GDM1 (cell line): ENCODE measurements at places on chromosomes 11 and 22.

GRCh38 chr22:27881421-27881820 is 37.6 kb downstream of the PITPNB start:
- no peak for DNase-seq

DNA sequence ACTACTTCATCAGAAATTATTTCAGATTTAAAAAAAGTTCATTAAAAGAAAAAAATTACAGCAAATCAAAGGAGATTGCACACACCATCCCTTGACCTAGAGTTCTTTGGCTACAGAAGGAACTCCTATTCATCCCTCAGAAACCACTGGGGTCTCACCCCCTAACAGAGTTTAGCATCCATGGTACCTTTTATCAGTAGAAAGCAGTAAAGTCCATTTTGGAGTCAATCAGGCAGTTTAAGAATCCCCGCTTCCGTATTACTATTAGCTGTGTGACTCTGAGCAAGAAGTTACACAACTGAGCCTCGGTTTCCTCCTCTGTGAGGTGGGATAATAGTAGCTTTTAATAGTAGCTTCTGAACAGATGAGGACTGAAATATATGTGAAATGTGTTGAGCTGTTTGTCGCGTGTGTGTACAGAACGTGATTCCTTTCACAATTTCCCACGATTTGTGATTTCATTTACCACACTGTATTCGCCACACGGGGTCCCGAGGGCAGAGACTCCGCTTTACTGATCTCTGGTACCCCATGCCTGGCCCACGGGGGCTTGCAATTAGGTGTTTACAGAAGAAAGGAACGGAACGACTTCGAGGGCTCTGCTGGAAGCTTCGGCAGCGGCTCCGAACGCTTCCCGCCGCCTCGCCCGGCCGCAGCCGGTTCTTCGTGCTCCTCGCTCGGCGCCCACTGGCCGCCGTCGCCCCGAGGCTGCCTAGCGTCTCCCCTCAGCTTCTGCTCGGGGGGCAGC is 72.5 kb upstream of the ZBED5 start:
- DNase-seq, result no peak

DNA sequence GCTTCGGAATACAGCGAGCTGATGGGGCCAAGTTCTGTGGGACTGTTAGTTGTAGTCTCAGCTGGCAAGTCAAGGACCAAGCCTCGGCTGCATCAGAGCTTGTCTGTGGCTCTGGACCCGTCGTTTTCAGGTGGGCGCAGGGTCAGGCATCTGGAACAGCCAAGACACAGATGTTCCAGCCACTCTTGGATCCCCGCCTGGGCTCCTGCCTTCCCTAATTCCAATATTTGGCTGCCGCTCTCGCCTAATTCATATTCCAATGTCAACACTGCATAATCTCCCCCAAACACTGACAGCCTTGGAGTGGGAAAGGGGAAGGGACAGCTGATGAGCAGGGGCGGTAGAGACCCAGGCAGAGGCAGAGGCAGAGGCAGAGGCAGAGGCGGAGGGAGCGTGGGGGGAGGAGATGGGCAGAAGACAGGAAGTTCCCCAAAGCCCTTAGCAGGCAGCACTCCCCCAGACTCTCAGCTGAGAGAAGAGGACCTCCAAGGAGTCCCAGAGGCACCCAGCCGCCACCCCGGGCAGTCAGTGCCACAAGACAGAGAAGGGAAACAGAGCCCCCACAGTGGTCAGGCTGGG is 49.6 kb upstream of the SLC35C1 start:
- no peak for DNase-seq

- DNase-seq, result no peak
Observed at GRCh38 chr11:34464591-34465051, 25.9 kb downstream of the CAT start.

DNA sequence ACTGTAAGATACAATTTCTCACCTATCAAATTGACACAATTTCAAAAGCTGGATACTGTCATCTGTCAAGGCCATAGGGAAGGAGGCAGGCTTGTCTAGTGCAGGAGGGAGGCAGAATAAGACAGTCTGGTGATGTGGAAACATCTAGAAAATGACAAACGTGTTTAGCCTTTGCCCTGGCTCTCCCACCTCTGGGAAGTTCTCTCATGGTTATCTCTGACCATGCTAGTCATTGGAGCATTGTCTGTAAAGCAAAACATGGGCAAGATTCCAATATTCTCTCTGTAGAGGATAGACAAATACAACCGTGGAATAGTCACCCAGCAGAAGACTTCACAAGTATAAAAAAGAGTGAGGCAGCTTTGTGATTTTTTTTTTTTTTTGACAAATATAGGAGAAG is 9.1 kb upstream of the SERHL2 start:
- no peak for DNase-seq

DNA sequence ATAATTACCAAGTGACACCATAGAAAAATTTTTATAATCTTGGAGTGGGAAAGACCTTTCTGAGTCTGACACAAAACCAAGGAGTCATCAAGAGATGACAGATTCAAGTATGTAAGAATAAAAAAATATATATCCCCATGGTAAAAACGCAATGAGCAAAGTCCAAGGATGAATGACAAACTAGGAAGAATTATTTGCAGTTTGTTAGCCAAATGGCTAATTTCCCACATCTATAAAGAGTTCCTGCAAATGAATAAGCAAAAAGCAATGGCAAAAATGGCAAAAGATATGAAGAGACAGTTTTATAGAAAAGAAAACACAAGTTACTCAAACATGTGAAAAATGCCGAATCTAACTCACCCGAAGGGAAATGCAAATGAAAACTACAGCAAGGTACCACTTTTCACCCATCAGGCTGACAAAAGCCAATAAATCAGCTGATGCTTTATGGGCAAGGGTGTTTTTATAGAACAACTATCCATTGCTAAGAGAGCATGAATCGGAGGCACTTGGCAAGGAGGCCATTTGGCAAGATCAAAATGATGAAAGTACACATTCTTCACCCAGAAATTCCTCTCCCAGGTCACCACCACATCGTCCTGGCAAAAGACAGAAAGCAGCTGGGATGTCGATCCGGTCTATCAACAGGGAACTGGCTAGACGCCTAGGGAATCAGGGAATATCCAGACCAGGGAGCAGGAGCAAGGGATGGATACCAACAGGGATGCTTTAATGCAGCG is 21.1 kb upstream of the KLHL35 start:
- DNase-seq, result no peak

- DNase-seq, result no peak
Observed at GRCh38 chr11:128297091-128297651, 290.2 kb downstream of the ETS1 start.

DNA sequence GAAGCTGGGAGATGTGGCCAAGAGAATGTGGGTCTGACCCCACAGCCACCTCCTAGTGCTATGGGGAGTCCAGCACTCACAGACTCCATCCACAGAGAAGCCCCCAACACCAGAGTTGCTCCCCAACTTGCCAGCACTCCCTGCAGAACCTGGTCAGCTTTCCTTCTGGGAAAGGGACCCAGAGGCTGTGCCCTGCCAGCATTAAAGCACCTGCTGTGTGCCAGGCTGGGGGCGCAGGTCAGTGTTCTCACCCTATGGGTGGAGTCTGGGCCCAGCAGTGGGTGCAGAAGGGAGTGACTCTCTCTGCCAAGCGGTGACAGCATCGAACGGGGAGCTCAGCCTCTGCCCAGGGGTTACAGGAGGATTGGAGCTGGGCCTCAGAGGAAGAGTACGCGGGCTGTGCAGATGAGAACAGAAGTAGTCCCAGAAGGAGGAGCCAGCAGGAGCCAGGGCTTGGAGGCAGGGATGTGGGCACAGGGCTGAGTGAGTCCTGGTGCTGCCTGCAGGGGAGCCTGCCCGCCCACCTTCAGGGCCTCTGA is 114.4 kb downstream of the MPPED1 start:
- DNase-seq, result no peak

- DNase-seq, result no peak
Observed at GRCh38 chr11:113874581-113875233, 665 bp downstream of the USP28 start.
